ENCODE measurements at places on chromosomes 7 and 10.

DNA sequence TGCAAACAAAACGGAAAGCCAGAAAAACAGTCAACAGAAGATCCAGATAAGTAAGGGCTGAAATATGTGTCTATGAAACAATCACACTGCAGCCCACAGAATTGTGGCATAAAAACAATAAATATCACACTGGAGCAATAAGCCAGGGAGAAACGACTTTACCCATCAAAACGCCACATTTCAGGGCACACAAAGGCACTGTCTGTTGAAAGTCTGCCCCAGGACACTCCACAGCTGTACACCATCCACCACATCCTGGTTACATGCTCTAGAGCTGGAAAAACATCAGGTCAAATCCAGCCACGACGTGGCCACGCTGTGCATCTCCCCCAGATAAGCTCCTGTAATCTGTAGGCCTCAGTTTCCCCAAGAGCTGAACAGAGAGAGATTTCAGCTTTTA is 88.7 kb downstream of the COBL start:
- no peak for DNase-seq
- no peaks in the 10 kb centered on the region for H3K36me3 ChIP-seq
- no peak overlapping the region for H3K27ac ChIP-seq

DNA sequence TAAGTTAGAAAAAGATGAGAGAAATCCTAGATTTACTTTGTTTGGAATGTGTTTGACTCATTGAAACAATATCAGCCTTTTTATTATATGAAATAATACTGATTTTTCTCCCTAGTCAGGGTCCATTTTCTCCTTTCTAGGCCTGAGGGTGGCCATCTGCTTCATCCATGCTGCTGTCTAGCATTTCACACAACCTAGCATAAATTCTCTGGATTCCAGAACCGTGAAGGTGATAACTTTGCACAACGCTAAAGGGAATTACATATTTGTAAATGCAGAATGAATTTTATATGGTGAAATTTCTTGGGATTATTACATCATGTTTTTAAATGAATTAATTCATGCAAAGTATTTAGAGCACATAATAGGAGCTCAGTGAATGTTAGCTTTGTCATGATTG is 505.1 kb downstream of the INHBA start:
- no peaks in the 10 kb centered on the region for H3K36me3 ChIP-seq
- H3K4me1 ChIP-seq, result no peaks in the 10 kb centered on the region
- DNase-seq, result no peak
- no peak overlapping the region for H3K27ac ChIP-seq

DNA sequence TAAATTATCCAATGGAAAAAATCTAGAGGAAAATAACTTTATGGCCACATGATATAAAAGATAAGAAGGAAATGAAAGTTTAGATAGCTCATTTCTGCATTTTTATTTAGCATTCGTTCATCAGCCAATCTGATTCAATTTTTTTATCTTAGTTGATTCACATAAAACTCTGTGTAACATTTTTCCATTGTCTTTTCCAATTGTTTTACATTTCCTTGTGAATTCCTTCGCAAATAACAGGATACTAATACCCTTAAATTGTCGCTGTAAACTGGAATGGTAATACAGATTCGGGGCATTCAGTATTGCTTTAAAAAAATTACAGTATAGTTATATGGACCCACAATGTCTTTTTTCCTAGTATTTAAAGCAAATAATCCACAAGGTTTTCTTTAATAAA is 136.4 kb downstream of the CUBN start:
- no peak for DNase-seq
- no peaks in the 10 kb centered on the region for H3K27me3 ChIP-seq
- peaks cover 31% of the 10 kb centered on the region for H3K4me1 ChIP-seq
- no peaks in the 10 kb centered on the region for H3K36me3 ChIP-seq
- peak overlapping the region; percentile 40 for H3K27ac ChIP-seq
- no peak overlapping the region for H3K4me3 ChIP-seq

DNA sequence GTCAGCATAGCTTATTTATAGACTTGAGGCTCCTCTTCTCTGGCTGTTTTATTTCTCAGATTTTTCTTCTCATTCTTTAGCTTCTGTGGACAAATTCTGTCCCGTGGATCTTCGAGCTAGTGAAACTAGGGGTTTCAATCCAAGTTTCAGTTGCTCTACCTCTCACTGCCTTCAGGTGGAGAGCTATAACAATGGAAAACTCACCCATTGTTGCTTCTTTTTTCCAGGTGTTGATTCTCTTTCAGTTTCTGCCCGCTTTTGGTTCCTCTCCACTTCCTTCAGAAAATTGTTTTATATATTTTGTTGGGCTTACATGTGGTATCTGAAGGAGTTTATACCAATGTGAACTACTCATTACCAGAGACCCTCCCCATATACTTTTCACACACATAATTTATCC is 266.1 kb downstream of the TCF7L2 start:
- H3K27me3 ChIP-seq, result no peaks in the 10 kb centered on the region
- DNase-seq, result no peak
- H3K4me3 ChIP-seq, result no peak overlapping the region

DNA sequence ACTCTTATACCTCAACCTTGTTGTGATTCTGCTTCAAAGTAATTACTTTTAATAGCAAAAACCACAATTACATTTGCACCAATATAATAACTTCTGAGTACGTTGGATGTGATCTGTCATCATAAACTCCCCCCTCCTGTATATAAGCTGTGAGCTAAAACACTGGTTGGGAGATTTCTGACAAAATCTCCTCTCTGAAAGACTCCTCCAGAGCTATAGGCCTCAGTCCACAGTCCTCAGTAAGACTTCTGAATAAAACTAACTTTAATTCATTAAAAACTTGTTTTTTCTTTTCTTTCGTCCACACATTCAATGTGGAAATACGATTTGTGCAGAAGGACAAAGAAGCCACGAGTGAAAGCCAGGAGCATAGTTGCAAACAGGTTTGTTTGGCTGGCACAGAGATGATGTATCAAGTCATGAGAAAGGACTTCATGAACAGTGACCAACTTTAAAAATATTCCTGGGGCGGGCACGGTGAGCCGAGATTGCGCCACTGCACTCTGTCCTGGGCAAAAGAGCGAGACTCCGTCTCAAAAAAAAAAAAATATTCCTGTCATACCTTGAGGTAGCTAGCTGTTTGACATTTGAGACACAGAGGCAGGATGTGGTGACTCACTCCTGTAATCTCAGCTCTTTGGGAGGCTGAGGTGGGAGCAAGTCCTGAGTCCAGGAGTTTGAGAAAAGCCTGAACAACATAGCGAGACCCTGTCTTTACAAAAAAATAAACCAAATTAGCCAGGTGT is 91.1 kb upstream of the ARHGAP21 start:
- no peaks in the 10 kb centered on the region for H3K36me3 ChIP-seq
- no peaks in the 10 kb centered on the region for H3K27me3 ChIP-seq
- H3K4me1 ChIP-seq, result no peaks in the 10 kb centered on the region
- no peak overlapping the region for H3K27ac ChIP-seq
- no peak for DNase-seq

DNA sequence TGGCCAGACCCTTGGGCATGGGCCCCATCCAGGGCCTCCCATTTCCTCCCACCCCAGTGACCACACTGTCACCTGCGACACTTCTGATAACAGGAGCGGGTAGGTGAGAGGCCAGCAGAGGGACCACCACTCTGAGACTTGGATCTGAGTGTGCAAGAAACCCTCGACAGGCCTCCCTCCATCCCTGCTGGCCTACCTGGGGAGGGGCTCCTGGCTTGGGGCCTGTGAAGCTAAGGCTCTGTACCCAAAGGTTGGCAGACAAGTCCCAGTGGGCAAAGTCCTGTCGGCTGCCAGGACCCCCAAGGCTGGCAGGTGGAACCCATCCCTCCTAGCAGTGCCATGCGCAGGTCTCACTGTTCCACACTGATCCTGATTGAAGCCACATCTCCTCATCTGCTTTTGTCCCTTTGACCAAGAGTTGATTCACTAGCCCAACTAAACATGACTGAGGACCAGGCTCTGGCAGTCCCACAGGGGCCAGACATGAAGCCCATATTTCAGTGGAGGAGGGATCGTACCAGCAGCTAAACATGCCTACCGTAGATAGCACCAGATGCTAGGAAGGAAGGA is 1.2 kb upstream of the PGAM2 start:
- no peak overlapping the region for H3K4me3 ChIP-seq
- H3K4me1 ChIP-seq, result peaks cover 38% of the 10 kb centered on the region
- H3K36me3 ChIP-seq, result peaks cover 12% of the 10 kb centered on the region
- DNase-seq, result no peak
- H3K27ac ChIP-seq, result no peak overlapping the region

GRCh38 chr10:49689882-49690510 is 10.5 kb downstream of the C10orf53 start:
- no peaks in the 10 kb centered on the region for H3K4me1 ChIP-seq

DNA sequence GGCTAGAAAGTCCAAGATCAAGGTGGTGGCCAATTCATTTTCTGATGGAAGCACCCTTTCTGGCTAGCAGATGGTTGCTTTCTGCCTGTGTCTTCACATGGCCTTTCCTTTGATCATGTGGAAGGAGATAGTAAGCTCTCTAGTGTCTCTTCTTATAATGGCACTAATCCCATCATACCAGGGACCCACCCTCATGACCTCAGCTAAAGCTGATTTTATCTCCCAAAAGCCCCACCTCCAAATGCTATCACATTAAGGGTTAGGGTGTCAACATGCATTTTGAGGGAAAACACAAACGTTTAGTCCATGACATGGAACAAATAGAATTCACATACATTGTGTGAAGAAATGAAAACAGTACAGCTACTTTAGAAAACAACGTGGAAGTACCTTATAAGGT is 100.0 kb downstream of the VPS50 start:
- no peak overlapping the region for H3K4me3 ChIP-seq
- peaks cover 18% of the 10 kb centered on the region for H3K36me3 ChIP-seq
- no peak for DNase-seq

GRCh38 chr10:64867501-64867962 is 1346.3 kb downstream of the REEP3 start:
- H3K27me3 ChIP-seq, result no peaks in the 10 kb centered on the region
- no peak for DNase-seq
- no peaks in the 10 kb centered on the region for H3K4me1 ChIP-seq
- no peak overlapping the region for H3K27ac ChIP-seq

DNA sequence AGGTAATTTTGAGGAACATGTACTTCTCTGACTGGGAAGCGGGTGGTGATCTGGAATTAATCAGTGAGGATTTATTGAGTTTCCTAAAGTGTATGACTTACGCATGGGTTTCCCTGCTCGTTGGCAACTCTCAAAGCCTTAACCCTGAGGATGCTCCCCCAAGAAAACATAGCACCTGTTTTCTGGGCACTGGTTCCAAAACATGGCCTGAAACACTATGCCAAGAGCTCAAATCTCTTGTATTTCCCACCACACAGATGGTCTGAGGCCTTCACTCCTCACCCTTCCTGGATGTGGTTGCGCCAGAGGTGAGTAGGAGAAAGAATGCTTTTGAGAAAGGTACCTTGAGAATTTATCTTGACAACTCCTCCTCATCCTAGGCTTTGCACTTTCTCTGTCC is 250.4 kb downstream of the FZD1 start:
- no peak for DNase-seq
- H3K4me1 ChIP-seq, result no peaks in the 10 kb centered on the region
- H3K27ac ChIP-seq, result no peak overlapping the region

DNA sequence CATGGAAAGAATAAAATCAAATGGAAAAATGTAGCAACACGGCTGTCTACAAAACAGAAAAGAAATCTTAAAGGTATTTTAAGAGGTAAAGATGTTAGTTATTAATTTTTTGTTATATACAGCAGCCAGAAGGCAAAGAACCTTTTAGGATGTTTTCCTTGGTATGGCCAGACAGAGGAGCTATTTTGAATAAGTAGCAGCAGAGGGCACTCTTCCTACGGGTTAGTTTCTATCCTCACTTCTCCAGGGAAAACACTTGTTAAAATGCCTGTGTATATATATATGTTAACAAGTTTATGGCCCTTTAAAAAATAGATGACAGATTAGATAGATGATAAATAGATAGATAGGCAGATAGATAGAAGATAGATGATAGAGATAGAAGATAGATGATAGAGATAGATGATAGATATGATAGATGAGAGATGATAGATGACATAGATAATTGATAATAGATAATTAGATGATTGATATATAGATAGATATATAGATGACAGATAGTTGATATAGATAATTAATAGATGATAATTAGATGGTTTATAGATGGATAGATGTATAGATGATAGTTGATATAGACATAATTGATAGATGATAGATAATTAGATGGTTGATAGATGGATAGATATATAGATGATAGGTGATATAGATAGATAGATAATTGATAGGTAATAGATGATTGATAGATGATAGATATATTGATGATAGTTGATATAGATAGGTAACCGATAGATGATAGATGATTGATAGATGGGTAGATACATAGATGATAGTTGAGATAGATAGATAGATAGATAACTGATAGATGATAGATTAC is 57.8 kb upstream of the WIPF3 start:
- H3K4me3 ChIP-seq, result no peak overlapping the region
- no peaks in the 10 kb centered on the region for H3K27me3 ChIP-seq
- DNase-seq, result no peak
- no peaks in the 10 kb centered on the region for H3K36me3 ChIP-seq

- H3K4me3 ChIP-seq, result no peak overlapping the region
- no peak for DNase-seq
- H3K27ac ChIP-seq, result no peak overlapping the region
- H3K4me1 ChIP-seq, result no peaks in the 10 kb centered on the region
- peaks cover 14% of the 10 kb centered on the region for H3K36me3 ChIP-seq
- H3K27me3 ChIP-seq, result no peaks in the 10 kb centered on the region
Measured at GRCh38 chr7:130397758-130398073, 17.4 kb downstream of the CPA1 start.

DNA sequence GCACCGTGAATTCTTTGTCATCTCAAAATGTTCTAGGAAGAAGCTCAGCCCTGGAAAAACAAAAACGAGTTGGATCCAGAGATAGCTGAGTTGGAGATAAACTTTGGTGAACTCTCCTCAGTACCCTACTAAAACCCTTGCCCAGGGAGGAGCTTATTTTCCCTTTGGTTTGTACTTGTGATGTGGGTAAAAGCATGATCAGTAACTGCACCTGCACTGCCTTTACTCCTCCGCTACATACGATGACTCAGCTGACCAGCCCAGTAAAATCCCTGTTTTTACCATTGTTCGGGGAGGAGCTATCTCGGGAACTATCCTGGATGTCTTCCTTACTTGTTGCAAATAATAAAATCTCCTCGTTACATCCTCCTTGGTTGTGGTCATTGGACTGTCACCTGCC is 359.3 kb downstream of the SH2D4B start:
- H3K4me1 ChIP-seq, result no peaks in the 10 kb centered on the region
- no peak overlapping the region for H3K4me3 ChIP-seq
- no peak overlapping the region for H3K27ac ChIP-seq
- no peaks in the 10 kb centered on the region for H3K27me3 ChIP-seq
- no peaks in the 10 kb centered on the region for H3K36me3 ChIP-seq
- no peak for DNase-seq

- no peak overlapping the region for H3K4me3 ChIP-seq
- no peaks in the 10 kb centered on the region for H3K36me3 ChIP-seq
- H3K27me3 ChIP-seq, result no peaks in the 10 kb centered on the region
- peaks cover 2% of the 10 kb centered on the region for H3K4me1 ChIP-seq
- H3K27ac ChIP-seq, result no peak overlapping the region
- DNase-seq, result no peak
Measured at GRCh38 chr7:128920913-128921582, 10.5 kb upstream of the KCP start.

Measured in esophagus muscularis mucosa (tissue), 4 donors.